Activated CD8-positive, alpha-beta memory T cell treated with anti-CD3 and anti-CD28 coated beads for 1 hour (primary cell): ENCODE measurements at places on chromosomes 16 and 17.

DNA sequence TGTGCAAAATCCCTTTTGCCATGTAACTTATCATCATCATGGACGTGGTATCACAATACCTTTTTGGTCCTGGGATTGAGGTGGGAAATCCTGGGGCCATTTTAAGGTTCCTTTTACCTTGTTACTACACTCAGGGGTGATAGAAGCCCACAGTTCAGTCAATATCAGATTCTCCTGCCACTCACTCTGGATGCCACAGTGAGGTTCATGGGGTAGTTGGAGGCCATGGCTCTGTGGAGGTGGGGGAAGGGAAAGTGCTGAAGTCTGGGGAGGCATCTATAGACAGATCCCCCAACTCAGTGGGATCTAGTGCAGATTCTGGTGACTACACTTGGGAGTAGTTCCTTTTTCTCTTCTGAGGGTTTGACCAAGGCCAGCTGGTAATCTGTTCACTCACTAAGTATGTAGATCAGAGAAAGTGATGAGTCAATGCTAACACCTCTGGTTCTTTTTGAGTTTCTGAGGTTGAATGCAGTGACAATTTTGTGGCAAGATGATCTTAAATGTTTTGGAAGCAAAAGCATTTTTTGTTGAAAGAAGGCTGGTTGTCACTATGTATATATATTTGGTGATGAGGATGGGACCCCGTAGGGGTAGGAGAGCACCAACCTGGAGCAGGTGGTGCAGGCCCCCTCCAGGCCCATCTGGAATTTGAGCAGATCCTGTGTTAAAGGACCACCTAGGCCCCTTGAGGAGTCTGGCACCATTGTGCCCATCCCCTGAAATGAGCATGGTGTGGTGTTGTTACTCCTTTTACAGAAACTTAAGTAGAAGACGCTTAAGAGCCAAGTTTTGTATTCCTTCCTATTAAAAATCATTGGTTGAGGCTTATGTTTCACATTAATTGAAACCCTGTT is 18.8 kb upstream of the IRF8 start:
- no peak for DNase-seq

GRCh38 chr16:73032541-73033270 is 15.2 kb downstream of the ZFHX3 start:
- no peak for DNase-seq

GRCh38 chr16:75114946-75115825 is 1.4 kb downstream of the LDHD start:
- no peak for DNase-seq

- no peak for DNase-seq
These were observed 5.9 kb downstream of the RAB11FIP4 start for GRCh38 chr17:31397256-31397939.

GRCh38 chr17:51672065-51672464 is 411.7 kb downstream of the UTP18 start:
- DNase-seq, result no peak

- DNase-seq, result no peak
These were observed 12.8 kb upstream of the SLC38A8 start for GRCh38 chr16:84055366-84055765.
